ENCODE measurements at places on chromosomes 5 and 9.

- no peak for DNase-seq
These were observed 27.7 kb downstream of the CDH9 start for GRCh38 chr5:27010646-27011045.

DNA sequence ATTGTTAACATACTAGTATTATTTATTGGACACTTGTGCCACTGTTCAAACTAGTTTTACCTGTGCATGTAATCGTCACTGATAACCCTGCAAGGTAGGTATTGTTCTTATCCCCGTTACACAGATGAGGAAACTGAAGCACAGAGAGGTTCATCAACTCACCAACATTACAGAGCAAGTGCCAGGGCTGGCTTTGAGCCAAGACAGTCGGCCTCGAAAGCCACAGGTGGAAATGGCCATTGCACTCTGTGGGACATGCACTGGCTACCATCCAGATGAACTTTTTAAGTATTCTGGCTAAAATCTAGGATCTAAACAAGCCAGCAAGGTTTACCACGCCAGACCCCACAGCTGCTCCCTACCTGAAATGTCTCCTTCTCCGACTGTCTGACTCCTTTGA is 57.9 kb downstream of the TEX10 start:
- DNase-seq = no peak

- DNase-seq = no peak
These were observed 317.6 kb downstream of the IRX1 start for GRCh38 chr5:3913279-3913678.

DNA sequence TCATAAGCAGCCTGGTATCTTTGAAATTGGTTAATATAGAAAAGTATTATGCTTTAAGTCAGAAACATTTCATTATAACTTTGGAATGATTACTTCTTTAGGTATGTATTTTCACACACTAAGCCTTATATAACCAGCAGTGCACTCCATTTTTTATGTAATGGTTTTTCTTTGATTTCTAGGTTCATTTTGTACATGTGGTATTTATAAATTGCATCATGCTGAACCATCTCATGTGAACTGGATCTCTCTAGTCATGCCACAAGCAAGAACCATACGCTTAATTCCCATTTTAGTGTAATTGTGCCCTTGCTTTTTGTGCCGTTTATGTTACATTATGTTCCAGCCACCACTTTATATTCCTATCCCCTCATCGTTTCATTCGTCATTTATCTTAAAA is 38.6 kb upstream of the SRP19 start:
- no peak for DNase-seq

DNA sequence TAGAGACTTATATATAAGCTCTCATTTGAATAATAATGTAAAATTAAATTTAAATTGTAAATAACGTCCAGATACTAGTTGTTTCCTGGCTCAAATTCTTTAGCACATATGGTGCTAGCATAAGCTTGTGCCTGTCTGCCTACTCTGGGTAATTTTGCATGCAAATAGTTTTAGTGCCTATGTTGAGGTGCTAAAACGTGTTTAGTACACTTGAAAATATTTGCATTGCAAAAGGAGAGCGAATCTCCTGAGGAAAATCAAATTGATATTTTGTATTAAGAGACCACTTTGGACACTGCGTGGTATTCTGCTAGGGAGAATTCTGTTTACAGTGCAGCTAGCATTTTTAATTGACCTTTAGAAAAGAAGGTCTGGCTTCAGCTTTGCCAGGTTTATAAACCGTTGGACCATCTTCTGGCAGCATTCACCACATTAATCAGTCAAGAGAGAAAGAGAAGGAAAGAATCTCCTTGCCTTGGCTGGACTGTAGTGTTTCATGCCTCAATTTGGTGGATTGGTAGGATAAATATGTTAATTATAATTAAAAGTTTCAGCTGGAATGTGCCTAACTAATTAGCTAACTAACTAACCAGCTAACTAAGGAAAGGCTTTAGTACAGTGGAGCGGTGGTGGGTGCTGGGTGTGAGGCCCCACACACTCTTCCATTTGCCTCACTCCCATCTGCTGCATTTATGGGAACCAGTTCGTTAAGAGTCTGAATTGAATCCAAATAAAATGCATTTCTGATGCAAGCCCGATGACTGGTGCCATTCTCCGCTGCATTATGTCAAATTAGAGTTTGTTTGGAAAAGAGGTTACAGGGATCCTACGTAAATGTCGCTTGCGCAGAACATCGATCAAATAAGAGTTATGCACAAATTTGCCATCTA is 150.1 kb upstream of the MPDZ start:
- DNase-seq = no peak
